ENCODE measurements at places on chromosomes 6 and 20.

DNA sequence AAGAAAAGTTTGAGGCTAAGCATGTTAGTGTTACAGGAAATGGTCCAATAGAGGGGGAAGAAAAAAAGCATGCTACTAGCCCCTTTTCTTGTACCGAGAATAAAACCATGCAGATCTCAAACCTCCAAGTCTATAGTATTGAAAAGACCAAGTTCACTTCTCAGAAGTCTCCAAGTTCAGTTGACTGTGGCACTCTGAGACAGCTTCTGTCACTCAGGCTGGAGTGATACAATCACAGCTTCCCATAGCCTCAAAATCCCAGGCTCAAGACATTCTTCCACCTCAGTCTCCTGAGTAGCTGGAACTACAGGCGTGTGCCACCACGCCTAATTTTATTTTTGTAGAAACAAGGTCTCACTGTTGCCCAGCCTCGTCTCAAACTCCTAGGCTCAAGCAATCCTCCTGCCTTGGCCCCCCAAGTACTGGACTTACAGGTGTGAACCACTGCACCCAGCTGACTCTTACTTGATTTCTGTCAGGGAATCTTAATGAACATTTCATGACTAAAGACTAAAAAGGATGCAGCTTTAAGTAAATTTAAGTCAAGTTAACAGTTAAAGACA is 16.2 kb downstream of the C6orf62 start:
- no peak for DNase-seq

DNA sequence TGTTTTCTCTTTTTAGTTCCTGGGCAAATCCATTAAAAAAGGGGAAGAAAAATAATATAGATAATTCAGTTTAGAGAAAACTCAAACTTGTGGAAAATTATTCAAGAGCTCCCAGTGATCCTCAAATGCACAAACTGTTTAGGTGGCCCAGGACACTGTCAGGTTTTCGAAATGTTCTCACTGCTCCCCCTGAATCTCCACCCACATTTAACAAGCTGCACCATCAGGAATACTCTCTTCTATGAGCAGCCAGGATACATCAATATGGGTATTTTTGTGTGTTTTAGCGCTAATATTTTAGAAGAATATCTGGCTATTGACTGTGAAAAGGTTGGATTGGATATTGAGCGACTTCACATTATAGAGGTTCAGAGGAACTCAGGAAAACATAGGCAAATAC is 43.9 kb downstream of the OR2B2 start:
- no peak for DNase-seq

DNA sequence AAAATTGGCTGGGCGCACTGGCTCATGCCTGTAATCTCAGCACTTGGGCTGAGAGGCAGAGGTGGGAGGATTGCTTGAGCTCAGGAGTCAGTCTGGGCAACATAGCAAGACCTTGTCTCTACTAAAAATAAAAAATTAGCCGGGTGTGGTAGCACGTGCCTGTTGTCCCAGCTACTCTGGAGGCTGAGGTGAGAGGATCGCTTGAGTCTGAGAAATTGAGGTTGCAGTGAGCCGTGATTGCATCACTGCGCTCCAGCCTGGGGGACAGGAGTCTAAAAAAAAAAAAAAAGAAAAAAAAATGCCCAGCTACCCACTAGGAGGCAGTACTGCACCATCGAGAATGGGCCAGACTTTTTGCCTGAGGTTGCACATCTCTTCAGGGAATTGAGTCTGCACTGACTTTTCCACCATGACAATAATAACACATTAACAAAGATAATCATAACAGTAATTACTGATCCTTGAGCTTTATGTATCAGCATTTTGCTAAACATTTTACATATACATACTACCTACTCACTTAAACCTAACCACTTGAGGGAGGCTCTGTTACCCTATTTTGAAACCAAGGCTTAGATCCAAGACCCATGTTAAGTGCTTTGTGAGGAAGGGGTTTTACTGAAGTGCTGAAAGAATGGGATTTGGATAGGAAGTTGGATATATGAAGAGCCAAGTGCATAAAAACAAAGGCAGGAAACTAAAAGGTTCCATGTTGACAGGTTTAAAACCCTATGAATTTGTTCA is 21.0 kb downstream of the SRSF3 start:
- no peak for DNase-seq

DNA sequence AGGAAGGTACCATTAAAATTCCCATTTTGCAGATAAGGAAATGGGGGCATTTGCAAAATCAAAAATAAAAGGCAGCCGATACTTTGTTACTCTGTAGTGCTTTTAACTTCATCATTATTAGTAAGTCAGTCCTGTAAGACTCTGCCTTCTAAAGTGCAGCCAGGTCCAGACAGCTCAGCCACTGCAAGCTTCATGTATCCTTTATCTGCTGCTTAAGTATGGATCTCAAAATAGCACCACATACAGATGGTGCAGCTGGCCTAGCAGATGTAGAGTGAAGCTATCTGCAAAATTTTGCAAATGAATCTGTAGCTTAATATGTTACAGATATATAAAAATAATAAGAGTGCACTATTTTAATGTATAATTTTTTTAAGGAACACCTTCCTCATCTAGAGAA is 53.4 kb downstream of the NUS1 start:
- no peak for DNase-seq

DNA sequence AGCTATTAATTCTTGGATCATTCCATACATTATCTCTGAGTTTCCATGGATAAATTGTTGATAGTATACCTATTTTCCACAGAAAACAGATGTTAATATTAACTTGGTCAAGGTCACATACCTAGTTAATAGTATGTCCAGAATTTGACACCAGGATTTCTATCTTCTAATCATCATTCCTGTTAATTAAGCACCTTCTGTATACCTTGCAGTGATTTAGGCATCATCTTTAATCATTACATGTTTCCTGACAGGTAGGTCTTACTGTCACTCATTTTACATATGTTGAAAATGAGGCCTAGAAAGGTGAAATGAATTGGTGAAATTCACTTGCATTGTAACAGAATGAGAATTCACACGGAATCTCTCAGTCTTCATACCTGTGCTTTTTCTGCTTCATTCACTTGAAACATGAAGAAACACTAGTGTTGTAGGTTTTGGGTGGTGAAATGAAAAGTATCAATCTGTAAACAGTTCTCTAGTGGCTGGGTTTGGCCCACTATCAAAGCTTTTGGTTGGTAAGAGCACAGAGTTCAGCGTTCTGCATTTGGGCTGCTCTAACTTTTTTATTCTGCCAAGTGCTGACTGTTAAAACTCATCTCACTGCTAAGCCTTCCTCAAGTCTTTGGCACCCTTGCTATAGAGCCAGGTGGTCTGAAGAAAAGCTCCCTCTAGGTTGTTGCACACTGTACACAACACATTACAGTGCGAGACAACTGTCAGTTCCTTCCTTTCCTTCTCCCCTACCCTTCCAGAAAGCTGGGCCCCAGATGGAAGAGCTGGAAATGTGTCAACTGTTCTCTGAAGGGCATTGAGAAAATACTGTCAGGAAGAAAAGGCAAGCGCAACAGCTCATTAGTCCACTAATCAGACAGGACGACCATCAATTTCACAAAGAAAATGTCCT is 57.8 kb upstream of the C20orf144 start:
- DNase-seq, result no peak

GRCh38 chr6:74161380-74161779 is 465.4 kb downstream of the CD109 start:
- DNase-seq, result no peak

DNA sequence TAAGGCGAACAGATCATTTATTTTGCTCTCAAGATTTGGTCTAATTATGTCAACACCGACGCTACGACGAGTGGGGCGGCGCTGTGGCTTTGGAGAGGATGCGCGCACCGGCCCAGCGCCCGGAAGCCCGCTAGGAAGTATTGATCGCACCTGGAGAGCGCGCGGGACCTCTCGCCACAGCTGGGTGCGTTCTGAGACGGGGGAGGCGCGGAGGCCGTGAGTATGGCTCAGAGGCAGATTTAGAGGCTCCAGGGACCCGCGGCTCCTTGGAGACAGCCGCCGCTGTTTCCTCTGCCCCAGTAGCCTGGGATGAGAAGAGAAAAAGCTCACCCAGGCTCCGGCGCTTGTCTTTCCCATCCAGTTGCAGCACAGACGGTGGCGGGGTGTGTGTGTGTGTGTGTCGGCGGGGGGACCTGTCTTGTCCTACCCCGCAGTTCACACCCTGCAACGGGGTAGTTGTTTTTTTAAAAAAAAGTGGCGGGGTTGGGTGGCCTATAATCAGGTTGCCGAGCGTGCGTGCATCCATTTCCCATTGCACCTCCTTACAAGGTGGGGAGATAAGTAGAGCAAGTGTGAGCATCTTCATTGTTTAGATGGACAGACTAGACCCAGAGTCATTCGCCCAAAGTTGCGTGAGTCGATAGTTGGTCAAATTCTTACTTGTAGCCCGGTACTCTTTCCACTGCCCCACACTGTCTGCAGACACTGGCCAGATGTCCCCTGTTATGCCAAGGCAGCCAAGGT is 11.2 kb downstream of the TFAP2D start:
- no peak for DNase-seq

GRCh38 chr20:42402455-42402854 is 784.3 kb upstream of the CHD6 start:
- DNase-seq, result no peak

DNA sequence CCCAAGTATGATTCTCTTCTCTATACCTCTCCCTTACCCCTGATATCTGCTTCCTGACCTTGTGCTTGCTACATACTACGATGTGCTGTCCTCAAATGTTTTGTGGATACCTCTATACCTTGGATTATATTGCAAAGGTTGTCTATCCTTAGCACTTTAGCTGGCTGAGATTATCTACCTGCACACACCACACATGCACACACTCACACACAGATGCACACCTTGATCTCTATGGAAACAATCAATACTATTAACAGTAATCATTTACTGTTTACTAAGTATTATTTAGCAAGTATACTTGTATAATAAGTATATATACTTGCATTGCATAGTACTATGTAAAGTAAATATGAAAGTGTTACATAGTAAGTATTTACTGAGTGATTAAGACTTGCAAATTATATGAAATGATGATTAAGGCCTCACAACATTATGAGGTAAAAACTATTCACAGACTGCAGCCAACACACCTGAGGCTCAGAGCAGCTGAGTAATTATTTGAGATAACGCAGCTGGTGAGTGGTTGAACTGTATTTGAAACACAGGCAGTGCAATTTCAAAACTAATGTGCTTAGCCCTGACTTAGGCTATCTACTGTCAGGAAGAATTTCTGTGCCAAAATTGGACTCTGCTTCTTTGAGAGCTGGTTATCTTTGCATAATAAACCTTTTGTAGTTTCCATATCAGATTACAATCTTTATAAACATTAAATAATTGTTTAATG is 699.9 kb downstream of the FRK start:
- no peak for DNase-seq

GRCh38 chr6:43196337-43196736 is 14.3 kb downstream of the CUL9 start:
- DNase-seq, result no peak

GRCh38 chr6:107644513-107644912 is 154.6 kb downstream of the SOBP start:
- DNase-seq, result no peak

DNA sequence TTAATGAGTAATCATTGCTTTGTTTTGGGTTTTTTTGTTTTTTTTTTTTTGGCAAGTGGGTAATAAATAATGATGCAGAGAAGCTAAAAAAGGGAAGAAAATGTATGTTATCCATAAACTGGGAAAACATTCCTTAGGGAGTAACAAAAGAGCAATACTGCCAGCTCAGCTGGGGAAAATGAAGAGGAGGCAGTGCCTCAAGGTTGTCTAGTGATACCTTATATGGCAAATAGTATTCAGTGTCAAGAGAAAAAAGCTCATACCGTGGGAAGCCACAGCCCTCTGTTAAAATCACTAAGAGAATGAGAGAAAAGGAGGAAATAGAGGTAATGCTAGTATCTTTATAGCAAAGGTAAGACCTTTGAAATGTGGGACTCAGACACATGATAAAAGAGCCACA is 47.1 kb upstream of the SMLR1 start:
- no peak for DNase-seq

GRCh38 chr6:34867484-34867883 is 20.4 kb downstream of the TAF11 start:
- DNase-seq, result no peak

- DNase-seq, result no peak
Observed at GRCh38 chr6:168221000-168221399, 98.6 kb downstream of the DACT2 start.

DNA sequence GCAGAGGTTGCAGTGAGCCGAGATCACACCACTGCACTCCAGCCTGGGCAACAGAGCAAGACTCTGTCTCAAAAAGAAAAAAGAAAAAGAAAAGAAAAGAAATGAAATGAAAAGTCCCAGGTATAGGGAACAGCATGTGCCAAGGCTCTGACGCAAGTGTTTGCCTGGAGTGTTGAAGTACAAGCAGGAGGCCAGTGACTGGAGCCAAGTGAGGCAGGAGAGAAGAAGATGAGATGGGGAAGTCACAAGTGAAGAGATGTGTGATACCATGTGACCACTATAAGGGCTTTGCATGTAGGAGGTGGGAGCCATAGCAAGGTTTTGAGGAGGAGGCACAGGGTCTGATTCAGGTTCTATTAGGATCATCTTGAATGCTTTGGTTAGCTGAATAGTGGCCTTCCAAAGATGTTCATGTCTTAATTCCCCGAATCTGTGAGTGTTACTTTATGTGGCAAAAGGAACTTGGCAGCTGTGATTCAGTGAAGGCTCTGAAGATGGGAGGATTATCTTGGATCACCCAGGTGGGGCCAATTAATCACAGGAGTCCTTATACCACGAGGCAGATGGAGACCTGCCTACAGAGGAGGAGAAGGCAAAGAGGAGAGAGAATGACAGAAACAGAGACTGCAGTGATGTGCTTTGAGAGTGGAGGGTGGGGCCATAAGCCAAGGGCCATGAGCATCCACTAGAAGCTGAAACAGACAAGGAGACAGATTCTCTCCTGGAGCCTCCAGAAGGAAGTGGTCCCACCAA is 91.1 kb upstream of the PTPN1 start:
- DNase-seq, result no peak

DNA sequence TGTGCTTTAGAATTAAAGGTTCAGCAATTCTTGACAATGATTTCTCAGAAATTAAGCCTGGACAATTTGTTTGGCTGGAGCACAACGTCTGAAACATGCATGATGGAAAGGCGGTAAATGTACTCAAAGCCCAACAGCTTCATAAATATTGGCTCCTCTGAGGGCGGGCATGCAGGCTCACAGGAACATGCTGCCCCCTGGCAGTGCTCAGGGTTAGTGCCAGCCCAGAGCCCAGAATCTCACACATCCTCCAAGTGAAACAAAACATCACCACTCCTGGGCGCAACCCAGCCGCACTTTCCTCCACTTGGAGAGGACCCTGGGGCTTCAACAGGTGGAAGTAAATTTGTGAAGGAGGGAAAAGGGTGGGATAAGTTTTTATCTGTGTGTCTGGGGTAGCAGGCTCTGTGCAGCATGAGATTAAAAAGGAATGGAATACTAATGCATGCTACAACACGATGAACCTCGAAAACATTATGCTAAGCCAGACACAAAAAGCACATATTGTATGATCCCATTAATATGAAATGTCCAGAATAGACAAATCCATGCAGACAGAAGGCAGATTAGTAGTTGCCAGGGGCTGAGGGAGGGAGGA is 54.1 kb upstream of the PTPRT start:
- DNase-seq, result no peak

GRCh38 chr20:62474604-62475026 is 1.2 kb downstream of the GATA5 start:
- no peak for DNase-seq

- no peak for DNase-seq
Observed at GRCh38 chr6:138087593-138088325, 19.5 kb downstream of the PERP start.

Measured in AG04449 (cell line).